ENCODE measurements at places on chromosomes 4 and X.

DNA sequence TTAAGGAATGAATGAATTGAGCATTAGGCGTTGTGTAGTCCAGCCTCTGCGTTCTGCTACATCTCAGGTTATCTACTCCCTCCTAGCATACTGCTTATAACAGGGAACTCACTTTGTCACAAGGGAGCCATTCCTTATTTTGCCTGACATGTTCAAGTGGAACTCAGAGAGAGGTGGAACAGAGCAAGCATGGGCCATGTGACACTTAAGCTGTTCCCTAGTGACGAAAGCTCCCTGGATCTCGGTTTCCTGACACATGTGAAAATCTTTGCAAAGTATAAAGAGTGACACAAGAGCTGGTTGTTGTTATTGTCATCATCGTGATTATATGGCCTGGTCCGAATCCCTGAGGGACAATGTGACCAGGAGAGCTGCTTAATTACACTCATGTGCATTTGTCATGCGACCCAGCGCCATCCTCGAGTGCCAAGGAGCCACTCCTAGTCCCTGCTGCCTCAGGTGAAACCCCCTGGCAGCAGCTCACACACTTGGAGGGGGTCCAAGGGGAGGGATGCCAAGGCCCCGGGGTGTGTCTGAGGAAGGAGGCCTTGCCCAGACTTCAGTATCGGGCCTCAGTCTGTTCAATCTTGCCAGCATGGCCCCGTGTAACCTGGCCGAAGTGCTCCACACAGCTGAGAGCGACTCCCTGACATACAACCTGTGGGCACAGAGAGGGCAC, 98.5 kb upstream of the MAP3K15 start:
- DNase-seq: no peak

GRCh38 chrX:37677243-37677642, 8.3 kb upstream of the XK start:
- DNase-seq: no peak

GRCh38 chrX:3448563-3448962, 102.1 kb upstream of the MXRA5 start:
- DNase-seq: no peak

- no peak for DNase-seq
Measured at GRCh38 chr4:138181287-138181686, 60.9 kb downstream of the SLC7A11 start.

GRCh38 chrX:136754651-136755050, 26.1 kb downstream of the ARHGEF6 start:
- no peak for DNase-seq
